ENCODE measurements at places on chromosomes 3 and 15.

DNA sequence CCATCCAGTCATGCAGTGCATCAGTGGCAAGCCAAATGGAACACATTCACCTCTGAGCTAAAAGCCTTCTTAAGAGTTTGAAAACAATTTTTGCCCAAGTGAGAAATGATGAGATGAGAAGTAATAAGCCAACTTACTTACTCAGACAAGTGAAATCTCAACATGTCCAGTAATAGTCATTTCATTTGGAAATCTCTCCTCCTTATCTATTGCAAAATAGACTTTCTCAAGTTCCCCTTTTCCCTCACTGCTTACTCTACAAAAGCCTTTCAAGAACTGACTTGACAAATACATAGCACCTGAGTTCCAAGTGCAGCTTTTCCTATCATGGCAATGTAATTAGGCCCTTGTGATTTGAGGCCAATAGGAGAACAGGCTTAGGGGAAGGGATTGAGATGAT lies 282.3 kb downstream of the SLC9A9 start:
- DNase-seq, result no peak

GRCh38 chr3:159637883-159638542 lies 350.6 kb upstream of the IL12A start:
- DNase-seq, result no peak

DNA sequence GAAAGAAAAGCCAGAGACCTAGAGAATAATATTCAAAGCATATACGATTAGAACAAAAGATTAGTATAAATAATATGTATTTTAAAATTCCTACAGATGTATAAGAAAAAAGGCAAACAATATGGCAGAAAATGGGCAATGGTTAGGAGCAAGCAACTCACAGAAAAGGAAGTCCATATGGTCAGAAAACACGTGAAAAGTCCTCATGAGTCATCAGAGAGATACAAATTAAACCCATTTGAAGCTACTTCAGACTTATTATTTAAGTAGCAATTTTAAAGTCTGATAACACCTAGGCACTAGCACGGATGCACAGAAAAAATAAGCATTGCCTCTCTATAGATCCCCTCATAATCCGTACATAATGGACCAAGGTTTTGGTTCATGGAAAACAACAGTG lies 25.6 kb downstream of the SLC7A14 start:
- DNase-seq, result no peak

DNA sequence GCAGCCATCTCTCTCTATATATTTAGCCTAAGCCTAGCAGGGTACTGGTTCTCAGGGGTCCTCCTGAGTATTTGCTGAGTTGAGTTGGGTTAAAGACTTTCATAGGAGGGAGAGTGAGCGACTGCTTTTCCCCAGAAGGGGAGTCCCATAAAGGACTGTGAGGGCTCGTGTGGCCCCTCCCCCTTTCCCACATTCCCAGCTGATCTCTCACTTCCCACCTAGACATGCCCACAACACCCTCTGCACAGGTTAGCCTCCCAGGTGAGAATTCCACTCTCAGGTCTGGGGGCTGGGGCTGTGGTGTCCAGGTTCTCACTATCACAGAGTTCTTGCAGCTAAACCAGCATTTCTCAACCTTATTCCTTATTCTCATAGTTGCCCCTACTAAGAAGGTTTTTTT lies 15.8 kb downstream of the EPHB1 start:
- no peak for DNase-seq

DNA sequence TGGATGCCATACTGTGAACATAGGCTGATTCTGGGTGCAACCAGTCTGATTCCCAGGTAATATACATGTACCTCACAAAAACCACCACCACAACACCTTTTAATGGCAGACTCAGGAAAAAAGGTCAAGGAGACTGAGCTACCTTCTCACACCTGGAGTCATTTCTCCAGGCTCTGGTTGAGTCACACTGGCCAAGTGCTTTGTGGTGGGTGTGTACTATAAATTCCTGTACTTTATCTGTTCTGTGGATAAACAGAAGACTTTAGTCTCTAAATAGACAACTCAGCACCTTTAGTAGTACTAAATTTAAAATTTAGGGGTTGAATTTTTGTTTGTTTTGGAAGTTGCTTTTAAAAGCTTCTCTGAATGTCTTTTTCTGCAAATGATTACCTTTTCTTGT lies 46.7 kb downstream of the TOP2B start:
- DNase-seq, result no peak
